Trophoblast cell (in vitro differentiated cells and primary cell): ENCODE measurements at places on chromosomes 5 and 9.

- no peak for DNase-seq
Observed at GRCh38 chr5:438481-438981, 4.4 kb upstream of the EXOC3 start.

GRCh38 chr9:107169796-107170195, 113.3 kb upstream of the RAD23B start:
- DNase-seq = no peak

- DNase-seq = no peak
Observed at GRCh38 chr5:434443-435146, 8.4 kb upstream of the EXOC3 start.

DNA sequence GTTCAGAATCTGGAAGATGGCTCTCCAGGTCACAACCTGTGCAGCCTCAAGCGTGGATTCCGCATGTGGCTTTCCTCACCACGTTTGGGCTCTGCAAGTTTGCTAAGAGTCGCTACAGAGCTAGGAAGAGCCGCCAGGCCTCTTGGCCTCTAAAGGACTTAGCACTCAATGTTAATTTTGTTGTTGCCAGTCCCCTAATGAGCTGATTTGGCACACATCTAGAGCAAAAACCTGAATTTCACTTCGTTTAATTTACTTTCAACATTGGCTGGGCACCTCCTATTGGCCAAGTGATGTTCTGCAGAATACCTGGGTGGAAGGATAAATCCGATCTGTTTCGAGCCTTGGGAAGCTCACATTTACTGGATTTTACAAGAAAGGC, 65.8 kb upstream of the UNC5A start:
- DNase-seq = no peak

GRCh38 chr5:144504929-144505577, 334.4 kb downstream of the KCTD16 start:
- DNase-seq = no peak

- peak; percentile 97 for DNase-seq
Observed at GRCh38 chr9:99104459-99105151, at the start of gene TGFBR1. TSS of gene TGFBR1 (plus strand) at chr9:99105113. CDS start at chr9:99105206, 93 bp downstream.

GRCh38 chr9:22039258-22039657, 30.2 kb upstream of the CDKN2B start:
- DNase-seq = peak; percentile 46
